HCEC 1CT (cell line): ENCODE measurements at places on chromosomes 6 and 20.
A peak's percentile ranks its signal among the peaks of the same experiment; 100 is the strongest.

DNA sequence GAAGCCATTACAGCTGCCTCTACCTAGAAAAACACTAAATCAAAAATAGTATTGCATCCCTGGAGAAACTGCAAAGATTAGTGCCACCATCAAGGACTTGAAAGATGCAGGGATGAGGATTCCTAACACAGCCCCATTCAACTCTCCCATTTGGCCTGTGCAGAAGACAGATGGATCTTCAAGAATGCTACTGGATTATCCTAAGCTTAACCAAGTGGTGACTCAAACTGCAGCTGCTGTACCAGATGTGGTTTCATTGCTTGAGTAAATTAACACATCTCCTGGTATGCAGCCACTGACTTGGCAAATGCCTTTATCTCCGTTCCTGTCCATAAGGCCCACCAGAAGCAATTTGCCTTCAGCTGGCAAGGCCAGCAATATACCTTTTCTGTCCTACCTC lies 117.4 kb downstream of the TBC1D32 start:
- DNase-seq: peak; percentile 86

- DNase-seq: no peak
These were observed 502.8 kb upstream of the JARID2 start for GRCh38 chr6:14743144-14743473.

DNA sequence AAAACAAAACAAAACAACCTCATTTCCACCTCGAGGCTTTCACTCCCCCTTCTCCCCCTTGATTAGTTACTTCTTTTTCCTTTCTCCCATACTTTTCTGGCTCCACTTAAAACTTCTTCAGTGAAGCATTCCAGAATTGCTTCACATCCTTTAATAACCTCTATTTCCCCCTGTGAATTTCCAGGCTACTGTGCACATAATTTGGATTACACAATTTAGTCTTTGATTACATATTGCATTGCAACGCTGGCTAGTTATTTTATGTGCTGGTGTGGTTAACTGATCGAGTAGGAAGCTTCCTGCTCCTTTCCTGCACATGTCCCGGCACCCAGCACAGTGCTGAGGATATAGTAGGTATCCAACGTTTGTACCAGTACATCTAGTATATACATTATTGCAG lies 28.1 kb upstream of the EEF1E1 start:
- peak; percentile 51 for DNase-seq

GRCh38 chr6:37966801-37967200 lies 147.3 kb downstream of the ZFAND3 start:
- no peak for DNase-seq

DNA sequence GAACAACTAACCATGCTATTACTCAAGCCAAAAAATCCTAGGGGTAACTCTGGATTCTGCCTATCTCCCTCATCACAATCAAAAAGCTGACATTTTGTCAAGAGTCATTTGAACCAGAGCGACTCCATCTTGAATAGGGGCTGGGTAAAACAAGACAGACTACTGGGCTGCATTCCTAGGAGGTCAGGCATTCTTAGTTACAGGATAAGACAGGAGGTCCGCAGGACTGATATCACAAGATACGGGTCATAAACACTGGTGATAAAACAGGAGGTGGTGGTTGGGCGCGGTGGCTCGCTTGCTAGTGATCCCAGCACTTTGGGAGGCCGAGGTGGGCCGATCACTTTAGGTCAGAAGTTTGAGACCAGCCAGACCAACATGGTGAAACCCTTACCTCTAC lies 32.2 kb downstream of the C6orf52 start:
- DNase-seq: no peak

DNA sequence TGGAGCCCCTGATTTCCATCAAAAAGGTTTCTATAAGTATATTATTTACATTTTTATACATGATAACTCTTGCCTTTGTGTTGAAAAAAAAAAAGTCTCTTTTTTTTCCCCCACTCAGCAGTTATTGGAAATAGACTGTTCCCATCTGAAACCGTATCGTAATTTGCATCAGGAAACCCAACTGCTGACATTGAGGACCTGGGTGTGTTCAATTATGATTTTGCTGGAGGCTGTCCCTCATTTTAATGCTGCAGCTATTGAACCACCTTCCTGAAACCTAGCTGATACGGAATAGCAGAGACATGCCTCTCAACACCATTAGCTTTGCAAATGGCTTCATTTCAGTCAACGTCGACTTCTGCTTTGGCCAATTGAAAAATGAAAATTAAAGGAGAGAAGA lies 98.9 kb downstream of the ZNF217 start:
- no peak for DNase-seq

GRCh38 chr6:140940251-140940925 lies 1192.3 kb upstream of the GJE1 start:
- no peak for DNase-seq

DNA sequence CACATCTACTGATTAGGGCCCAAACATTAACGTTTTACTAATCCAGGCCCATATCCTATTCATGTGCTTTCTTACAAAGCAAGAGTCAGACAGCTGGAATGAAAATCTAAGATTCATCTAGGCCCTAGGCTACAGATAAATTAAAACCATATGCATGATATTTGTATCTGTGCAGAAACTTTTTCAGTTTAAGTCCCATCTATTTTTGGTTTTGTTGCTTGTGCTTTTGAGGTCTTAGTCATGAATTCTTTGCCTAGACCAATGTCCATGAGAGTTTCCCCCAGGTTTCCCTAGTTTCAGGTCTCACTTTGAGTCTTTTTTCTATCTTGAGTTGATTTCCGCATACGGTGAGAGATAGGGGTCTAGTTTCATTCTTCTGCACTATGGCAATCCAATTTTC lies 20.2 kb downstream of the ADNP start:
- peak; percentile 81 for DNase-seq

GRCh38 chr6:149190224-149190831 lies 127.2 kb upstream of the TAB2 start:
- no peak for DNase-seq

DNA sequence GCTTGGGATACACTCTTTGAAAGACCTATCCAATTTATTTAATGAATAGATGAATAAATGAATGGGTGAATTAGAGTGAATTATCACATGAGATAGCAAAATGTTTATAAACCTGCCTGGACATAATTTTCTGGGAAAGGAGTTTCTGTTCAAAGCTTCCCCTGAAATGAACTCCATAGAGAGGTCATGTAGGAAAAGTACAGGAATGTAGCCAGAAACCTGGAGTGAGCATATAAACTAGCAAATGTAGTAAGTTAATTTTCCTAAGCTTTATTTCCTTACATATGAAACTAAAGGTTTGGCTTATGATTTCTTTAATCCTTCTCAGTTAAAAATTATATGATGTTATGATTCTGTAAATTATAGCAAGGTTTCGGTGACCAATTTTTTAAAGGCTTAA lies 380.3 kb upstream of the RSPO3 start:
- DNase-seq: no peak

GRCh38 chr6:88662163-88662580 lies 301.2 kb downstream of the RNGTT start:
- DNase-seq: no peak

DNA sequence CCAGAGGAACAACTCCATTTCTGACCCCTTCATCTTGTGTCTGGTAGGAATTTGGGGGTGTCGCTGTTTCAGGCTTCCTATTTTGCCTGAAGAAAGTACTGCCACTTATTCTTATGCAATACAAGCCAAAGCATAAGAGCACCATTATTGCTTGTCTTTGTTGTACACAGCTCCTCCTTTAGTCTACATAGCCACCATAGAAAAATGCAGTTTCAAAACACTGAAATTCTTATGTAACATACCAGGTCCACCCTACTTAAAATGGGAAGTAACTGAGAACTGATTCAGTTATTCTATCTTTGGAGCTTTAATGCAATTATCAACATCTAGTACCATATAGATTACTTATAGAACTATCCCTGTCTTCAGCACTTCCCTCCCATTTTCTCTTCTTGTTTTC lies 255.5 kb downstream of the ARHGAP18 start:
- DNase-seq: no peak

DNA sequence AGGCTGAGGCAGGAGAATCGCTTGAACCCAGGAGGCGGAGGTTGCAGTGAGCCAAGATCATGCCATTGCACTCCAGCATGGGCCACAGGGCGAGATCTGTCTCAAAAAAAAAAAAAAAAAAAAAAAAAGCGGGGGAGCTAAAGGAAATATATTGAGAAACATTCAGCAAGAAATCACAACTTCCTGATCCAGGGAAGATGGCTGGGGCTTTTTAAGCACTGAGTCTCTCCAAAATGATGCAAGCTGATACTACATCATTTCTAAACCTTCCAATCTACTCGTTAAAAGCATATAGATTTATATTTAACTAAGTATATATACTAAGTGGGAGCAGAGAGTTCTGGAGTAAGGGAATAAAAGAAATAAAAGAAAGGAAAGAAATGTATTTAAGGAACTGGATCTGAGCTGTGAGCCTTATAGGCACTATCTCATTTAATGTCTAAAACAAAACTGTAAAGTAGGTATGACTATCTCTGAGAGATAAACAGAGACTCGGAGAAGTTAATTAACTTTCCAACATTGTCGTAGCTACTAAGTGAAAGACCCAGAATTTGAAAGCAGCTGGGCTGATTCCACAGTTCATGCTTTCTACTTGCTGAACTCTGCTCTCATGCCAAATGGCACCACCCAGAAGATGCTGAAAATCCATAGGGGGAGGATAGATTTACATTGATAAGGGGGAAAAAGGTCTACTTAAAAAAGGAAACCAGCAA lies 215.0 kb upstream of the MARCKS start:
- no peak for DNase-seq

DNA sequence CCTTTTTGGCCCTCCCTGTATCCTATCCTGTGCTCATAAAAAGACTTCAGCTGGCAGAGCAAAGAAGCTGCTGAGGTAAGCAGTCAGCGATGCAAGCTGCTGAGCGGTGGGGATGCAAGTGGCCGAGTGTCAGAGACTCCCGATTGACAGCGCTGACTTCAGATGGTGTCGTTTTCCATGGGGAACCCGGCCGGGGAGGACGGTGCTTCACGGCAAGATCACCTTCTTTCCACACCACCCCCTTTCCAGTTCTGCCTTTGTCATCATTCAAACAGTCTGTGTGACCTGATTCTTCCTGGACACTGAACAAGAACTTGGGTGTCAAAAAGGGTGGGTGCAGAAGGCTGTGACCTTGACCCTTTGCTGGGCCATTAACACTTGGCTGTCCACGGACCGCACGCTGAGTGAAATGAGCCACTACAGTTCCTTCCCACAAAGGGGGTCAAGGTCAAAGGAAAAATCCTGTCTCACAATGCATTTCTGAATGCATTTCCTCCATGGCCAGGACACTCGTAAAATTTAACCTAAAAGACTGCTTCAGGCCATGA lies 52.9 kb upstream of the UNC93A start:
- DNase-seq: no peak

- DNase-seq: no peak
These were observed 244.7 kb upstream of the SPTLC3 start for GRCh38 chr20:12764053-12764452.
